ENCODE measurements at places on chromosomes 12 and 14. TPM values are rescaled to one million over a fixed set of nuclear protein-coding genes. Genes with fewer than 3 reads are reported as not detected.

Gene SLC6A15
- total RNA-seq, result 37.1 TPM

Gene CMKLR1
- 7.8 TPM for total RNA-seq

Gene C1RL
- 4.5 TPM for total RNA-seq

Gene OR10A7
- total RNA-seq, result not detected

Gene CLEC6A
- not detected for total RNA-seq

Gene CLEC4D
- total RNA-seq, result not detected

Gene SLC17A8
- total RNA-seq, result 0.33 TPM

Gene LRP1
- 56.0 TPM for total RNA-seq

Gene GYS2
- 0.10 TPM for total RNA-seq

Gene PIANP
- total RNA-seq, result 1.6 TPM

Gene LMO3
- 43.8 TPM for total RNA-seq

Gene CRACR2A
- 0.52 TPM for total RNA-seq

Gene FAM186B
- 1.1 TPM for total RNA-seq

Gene BMP4
- 5.1 TPM for total RNA-seq

Gene PRMT5
- 77.7 TPM for total RNA-seq
